HT1080 (cell line): ENCODE measurements at places on chromosomes 12 and 14.

- DNase-seq, result no peak
These were observed 35.4 kb downstream of the TAOK3 start for GRCh38 chr12:118337194-118337838.

- DNase-seq, result no peak
These were observed 33.1 kb downstream of the FZD10 start for GRCh38 chr12:130195369-130195768.

GRCh38 chr12:117563706-117564105 lies 202.3 kb upstream of the NOS1 start:
- no peak for DNase-seq

DNA sequence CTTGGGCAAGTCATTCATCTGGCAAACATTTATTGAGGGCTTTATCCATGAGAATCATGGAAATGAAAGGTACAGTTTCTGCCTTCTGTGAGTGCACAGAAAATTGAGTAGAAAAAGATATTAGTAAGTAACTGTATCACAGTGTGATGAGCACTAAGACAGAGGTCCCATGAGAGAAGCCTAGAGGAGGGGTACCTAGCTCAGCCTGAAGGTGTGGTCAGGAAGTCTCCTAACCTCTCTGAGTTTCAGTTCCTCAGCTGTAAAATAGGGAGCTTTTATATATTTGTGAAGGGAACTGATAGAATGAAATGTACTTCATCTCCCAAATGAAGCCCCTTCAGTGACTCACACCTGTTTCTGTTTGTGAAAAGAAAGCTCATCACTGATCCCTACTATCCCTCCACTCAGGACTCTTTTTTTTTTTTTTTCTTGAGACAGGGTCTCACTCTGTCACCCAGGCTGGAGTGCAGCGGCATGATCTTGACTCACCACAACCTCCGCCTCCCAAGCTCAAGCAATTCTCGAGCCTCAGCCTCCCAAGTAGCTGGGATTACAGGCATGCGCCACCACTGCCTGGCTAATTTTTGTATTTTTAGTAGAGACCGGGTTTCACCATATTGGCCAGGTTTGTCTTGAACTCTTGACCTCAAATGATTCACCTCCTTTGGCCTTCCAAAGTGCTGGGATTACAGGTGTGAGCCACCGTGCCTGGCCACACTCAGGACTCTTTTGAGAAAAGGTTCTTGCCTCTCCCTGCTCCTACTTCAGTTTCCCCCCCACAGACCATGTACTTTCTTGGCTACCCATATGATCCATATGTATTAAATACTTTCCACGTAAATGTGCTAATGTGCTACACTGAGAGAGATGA lies 93.7 kb upstream of the FUT8 start:
- no peak for DNase-seq

DNA sequence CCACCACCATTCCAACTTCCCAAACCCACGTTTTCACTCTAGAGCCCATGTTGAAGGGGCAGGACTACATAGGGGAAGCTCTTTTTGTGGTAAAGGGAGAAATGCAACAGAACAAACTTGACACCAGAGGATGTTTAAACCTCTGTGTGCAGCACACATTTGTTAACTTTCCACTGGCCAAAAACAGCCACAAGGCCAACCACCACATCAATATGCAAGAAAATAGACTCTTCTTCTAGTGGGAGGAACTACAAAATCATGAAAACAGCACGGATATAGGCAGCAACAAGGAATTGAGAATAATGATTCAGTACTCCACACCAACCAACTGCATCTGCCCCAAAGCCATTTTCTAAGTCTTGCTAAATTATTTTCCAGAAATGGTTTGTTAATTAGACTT lies 66.3 kb upstream of the CEP83 start:
- no peak for DNase-seq

DNA sequence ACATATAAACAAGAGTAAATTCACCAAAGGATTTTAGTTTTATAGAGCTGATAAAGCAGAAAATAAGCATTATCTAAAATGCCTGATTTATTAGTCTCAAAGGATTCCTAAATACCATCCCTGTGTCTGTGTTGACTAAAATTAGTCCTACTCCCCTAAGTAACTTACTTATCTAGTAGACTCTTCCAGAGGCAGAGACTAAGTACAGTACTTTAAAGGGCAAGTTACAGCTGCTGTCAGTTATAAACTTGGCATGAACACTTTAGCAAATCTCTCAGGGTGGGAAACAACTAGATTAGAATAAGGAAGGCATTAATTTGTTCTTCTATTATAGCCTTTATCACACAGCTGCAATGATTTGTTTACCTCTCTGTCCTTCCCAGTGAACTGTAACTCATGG lies 46.0 kb downstream of the ATP2B1 start:
- DNase-seq, result no peak

- no peak for DNase-seq
These were observed 33.6 kb downstream of the PIWIL1 start for GRCh38 chr12:130371296-130371695.

DNA sequence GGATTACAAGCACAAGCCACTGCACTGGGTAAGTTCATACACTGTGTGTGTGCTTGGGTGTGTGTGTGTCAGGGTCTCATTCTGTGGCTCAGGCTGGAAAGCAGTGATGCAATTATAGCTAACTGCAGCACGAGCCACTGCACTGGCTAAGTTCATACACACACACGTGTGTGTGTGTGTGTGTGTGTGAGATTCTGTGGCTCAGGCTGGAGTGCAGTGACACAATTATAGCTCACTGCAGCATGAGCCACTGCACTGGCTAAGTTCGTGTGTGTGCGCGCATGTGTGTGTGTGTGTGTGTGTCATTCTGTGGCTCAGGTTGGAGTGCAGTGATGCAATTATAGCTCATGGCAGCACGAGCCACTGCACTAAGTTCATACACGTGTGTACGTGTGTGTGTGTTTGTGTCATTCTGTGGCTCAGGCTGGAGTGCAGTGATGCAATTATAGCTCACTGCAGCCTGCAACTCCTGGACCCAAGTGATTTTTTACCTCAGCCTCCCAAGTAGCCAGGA lies 85.4 kb downstream of the HECTD1 start:
- peak; percentile 6 for DNase-seq

DNA sequence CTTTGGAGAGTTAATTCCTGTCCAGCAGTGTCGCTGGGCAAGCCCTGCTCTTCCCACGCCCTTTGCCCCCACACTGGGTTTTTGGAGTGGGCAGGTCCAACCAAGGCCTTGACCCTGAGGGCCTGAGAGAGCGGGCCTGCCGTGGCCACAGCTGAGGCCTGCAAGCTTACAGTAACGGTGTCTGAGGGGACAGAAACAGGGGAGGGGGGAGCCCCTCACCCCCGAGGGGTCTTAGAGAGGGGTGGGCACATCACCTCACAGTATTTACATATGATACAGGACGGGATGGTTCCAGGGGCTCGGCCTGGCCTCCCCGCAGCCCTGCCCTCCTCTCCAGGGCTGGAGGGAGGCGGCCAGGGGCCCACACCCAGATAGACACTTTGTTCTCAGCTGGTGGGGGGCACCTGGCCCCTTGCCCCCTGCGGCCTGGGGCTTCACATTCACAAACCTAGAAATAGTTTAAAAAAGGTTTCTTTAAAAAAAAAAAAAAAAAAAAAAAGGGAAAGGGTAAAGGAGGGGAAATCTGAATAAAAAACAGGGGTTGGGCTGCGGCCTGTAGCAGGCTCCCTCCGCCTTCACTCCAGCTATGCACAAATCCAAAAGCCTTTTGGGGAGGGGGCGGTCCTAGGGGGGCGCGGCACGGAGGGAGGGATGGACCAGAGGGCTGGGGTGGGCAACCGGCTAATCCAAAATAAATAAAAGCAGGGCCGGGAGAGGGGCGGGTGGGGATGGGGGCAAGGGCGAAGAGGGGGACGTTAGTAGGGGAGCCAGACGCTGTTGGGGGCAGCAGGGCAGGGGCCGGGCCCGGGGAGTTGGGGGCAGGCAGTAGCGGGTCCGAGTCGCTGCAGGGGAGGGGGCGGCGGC lies 14.8 kb upstream of the PLA2G1B start:
- DNase-seq, result no peak

DNA sequence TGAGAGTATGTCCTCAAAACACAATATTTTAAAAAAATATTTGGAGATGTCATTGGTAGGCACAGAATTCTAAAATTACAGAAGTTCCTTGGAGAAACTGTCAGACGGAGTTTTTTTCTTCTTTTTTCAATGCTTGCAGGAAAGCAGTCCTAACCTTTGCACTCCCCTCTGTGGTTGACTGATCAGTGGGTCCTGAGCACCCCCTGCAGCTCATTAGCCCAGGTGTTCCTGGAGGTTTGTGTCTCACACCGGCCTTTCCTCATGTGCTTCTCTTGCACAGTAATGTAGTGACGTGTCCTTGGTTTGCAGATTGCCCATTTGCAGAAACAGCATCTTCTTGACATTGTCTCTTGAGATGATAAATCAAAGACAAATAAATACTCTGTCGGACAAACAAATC lies 513.0 kb downstream of the TMEM121 start:
- DNase-seq, result peak; percentile 40

DNA sequence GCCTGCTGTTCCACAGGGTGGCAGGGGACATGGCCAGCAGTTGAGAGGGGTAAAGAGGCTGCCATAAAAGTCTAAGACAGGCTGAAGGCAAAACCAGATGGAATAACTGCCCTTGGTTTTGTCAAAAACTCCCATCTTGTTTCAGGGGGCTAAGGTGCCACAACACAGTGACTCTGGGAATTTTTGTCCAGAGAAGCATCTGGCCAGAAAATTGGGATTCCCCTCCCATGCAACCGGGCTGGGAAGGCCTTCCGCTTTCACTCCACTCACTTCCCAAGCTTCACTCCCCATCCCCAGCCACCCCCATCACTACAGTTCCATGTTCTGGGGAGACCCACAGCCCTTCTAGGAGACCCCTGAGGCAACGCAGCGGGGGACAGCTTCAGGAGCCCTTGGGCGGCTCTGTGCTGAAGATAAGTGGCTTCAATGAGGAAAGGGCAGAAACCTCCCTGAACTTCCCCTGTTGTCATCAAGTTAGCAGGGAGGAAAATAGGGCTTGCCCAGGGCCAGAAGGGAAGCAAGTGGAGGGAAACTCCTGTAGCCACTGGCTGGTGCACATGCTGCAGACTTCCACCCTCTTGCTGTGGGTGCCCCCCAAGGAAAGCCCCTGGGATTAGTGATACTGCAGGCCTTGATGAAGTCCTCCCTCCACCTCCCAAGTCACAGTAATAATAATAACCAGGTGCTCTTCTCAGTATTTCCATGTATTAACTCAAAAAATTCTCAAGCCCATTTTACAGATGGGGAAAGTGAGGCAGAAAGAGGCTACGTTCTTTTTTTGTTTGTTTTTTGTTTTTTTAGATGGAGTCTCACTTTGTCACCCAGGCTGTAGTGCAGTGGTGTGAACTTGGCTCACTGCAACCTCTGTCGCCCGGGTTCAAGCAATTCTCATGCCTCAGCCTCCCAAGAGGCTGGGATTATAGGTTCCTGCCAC lies 6.0 kb downstream of the TMEM229B start:
- DNase-seq, result no peak

- DNase-seq, result no peak
These were observed 156.3 kb upstream of the LRIG3 start for GRCh38 chr12:59076622-59077021.

- DNase-seq, result no peak
These were observed 3.7 kb upstream of the STAC3 start for GRCh38 chr12:57254506-57255280.

- DNase-seq, result no peak
These were observed 125.0 kb downstream of the CCDC60 start for GRCh38 chr12:119459481-119459880.

DNA sequence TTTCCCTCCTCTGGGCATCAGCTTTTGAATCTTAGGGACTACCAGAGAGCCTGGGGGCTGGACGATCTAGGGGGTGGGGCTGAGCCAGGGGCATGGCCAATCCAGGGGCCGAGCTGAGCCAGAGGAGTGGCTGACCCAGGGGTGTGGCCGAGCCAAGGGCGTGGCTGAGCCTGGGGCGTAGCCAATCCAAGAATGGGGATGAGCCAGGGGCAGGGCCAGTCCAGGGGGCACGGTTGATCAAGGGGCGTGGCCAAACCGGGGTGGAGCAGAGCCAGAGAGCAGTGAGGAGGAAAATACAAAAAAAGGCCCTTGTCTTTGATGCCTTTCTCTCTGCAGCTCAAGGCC lies 219.3 kb upstream of the NOS1 start:
- DNase-seq, result peak; percentile 11

DNA sequence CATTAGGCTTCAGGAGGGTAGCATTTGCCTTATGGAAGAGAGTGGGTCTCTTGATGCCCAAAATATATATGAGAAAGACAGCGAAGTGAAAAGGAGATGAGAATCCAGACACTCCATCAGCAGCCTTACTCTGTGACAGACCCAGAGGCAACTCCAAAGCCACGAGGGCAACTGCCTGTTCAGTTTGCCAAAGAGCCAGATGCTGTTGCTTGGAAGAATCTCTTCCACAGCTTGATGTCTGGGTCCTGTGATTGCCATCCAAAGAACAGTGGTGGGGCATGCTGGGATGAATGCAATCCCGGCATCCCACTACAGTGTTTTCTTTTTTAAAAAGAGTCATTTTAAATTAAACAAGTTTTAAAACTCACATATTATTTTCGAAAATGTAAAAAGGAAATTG lies 10.9 kb upstream of the OTX2 start:
- DNase-seq, result no peak

GRCh38 chr14:53152887-53153701 lies at the start of gene DDHD1:
Gene DDHD1, minus strand, starts transcription at chr14:53153323. Its CDS starts 225 bp downstream, at chr14:53153098.
- DNase-seq, result peak; percentile 51

DNA sequence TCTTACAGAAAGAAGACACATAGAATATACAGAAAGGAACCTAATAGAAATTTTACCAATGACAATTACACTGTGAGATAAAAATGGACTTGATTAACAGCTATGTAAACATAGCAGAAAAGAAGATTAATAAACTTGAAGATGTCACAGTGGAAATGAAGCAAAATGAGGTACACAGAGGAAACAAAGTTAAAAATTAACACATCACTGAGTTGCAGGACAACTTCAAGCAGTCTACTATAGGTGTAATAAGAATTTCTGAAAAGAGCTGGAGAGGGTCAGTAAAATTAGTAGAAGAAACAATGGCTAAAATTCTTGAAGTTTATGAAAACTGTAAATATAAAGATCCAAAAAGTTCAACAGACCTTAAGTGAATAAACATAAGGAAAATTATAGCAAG lies 738.7 kb downstream of the C12orf50 start:
- DNase-seq, result no peak

GRCh38 chr12:76755829-76756379 lies 8.0 kb upstream of the ZDHHC17 start:
- DNase-seq, result no peak

- DNase-seq, result peak; percentile 66
These were observed 156.5 kb downstream of the KCNK10 start for GRCh38 chr14:88166616-88167015.

DNA sequence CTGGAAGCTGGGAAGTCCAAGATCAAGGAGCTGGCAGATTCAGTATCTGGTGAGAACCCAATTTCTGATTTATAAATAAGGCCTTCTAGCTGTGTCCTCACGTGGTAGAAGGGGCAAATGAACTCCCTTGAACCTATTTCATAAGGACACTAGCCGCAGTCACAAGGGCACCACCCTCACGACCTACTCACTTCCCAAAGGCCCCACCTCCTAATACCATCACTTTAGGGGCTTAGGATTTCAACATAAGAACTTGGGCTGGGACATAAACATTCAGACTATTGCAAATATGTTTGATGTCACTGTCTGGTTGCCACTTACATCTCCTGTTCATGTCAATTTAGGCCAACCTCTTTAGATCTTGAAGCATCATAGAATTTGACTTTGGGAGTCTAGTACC lies 10.8 kb upstream of the CNIH1 start:
- DNase-seq, result no peak
